Activated CD4-positive, alpha-beta memory T cell treated with anti-CD3 and anti-CD28 coated beads, Interleukin-2, amount 10 ng/mL, durations not matched to agents 7 days and 5 days (primary cell): ENCODE measurements at places on chromosomes 5 and 9. TPM values are rescaled to one million over a fixed set of nuclear protein-coding genes. Genes with fewer than 3 reads are reported as not detected.

Gene MRRF
- total RNA-seq: 27.0 TPM

Gene PPP3R2
- total RNA-seq: not detected

Gene AHRR
- 24.6 TPM for total RNA-seq

Gene OR1J2
- total RNA-seq: not detected

Gene KIF20A
- 50.7 TPM for total RNA-seq

Gene EFNA5
- not detected for total RNA-seq

Gene FOXD4L5
- 0.20 TPM for total RNA-seq

Gene TOR2A
- 23.3 TPM for total RNA-seq

Gene CD14
- total RNA-seq: 0.23 TPM

Gene C6
- total RNA-seq: not detected

Gene ETF1
- total RNA-seq: 77.5 TPM

Gene TSSK1B
- not detected for total RNA-seq

Gene CA9
- total RNA-seq: 1.2 TPM

Gene MEGF10
- total RNA-seq: not detected

Gene IL3
- 1.6 TPM for total RNA-seq

Gene DNAH5
- not detected for total RNA-seq

Gene TJP2
- 37.2 TPM for total RNA-seq

Gene PCDHGA4
- 0.10 TPM for total RNA-seq

Gene CCNI2
- 6.7 TPM for total RNA-seq

Gene MAMDC2
- total RNA-seq: 0.05 TPM

Gene CNTFR
- total RNA-seq: not detected

Gene TRIM36
- 0.45 TPM for total RNA-seq

Gene KIF24
- total RNA-seq: 8.6 TPM

Gene DCAF10
- total RNA-seq: 20.7 TPM

Gene ARID3C
- 0.15 TPM for total RNA-seq

Gene JAKMIP2
- 1.3 TPM for total RNA-seq

Gene S1PR3
- not detected for total RNA-seq

Gene PRUNE2
- total RNA-seq: 1.0 TPM

Gene NIPAL4
- 0.10 TPM for total RNA-seq

Gene PRRX2
- total RNA-seq: not detected

Gene FBP2
- not detected for total RNA-seq

Gene CDK9
- total RNA-seq: 112 TPM

Gene BTNL8
- total RNA-seq: not detected

Gene OR1K1
- total RNA-seq: not detected

Gene TMEM215
- not detected for total RNA-seq

Gene ATP6V1G1
- total RNA-seq: 92.4 TPM

Gene LRRC14B
- total RNA-seq: not detected

Gene PLPP7
- not detected for total RNA-seq
